ENCODE measurements at places on chromosomes 11 and 22.
A peak's percentile ranks its signal among the peaks of the same experiment; 100 is the strongest.

DNA sequence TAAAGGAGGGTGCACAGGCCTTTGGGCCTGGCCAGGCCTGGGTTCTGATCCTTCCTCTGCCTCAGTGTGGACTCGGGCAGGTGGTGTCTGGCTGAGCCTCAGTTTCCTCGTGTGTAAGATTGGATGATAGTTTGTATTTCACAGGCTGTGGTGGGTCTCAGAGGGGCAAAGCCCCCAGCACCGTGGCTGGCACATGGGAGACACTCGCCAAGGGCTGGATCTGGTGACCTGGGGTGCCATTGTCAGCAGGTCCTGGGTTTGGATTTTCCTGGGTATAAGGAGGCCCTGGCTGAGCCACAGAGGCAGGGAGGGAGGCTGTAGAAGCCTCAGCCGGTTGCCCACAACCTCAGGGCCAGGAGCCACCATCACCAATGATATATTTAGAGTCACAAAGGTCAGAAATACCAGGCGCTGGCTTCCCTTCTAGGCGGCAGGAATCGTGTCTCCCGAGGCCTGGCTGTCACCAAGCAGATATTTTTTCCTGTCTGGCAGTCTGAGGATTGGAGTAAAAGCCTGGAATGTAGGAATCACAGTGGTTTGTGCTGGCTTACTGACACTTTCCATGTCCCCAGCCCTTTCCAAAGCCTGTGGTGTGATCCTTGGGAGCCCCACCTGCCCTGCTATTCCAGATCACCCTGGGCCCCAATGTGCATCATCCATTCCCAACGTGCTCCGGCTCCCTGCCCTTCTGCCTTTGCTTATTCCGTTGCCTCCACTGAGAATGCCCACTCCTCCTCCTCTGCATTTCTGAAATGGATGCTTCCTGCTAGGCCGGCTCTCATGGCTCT, 15.6 kb downstream of the KCNC1 start:
- no peak for DNase-seq

DNA sequence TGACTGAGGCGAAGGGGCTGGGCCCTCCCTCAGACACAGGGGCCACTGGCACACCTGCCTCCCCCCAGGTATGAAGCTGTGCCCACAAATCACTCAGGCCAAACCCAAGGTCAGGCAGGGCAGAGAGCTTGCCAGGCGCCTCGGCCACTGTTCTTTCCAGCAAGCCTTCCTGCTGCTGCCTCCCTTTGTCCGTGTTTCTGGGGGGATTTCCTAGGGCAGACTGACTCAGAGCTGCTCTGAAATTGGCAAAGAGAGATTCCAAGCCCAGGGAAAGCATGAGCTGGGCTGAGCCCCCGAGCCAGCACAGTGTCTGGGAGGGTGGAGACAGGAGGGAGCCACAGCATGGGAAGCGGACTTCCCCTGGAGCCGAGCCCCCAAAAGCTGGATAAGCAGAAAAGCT, 33.2 kb downstream of the PPP2R1B start:
- DNase-seq, result no peak

DNA sequence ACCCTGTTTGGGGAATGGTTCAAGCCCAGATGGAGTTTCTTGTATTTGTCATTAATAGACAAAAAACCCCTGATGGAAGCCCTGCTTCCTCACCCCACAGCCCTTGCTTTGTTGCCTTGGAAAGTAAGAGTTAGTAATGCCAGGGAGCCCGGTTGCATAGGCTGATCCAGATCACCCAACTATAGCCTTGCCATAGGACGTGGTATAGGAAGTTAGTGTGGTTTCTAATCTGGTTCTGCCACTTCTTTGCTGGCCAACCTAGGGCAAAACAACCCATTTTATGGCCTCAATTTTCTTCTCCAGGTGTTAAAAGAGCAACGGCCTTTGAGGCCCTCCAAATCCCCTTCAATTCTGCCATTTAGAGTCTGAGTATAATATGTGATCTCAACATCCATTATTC, 97.9 kb downstream of the STIM1 start:
- no peak for DNase-seq

DNA sequence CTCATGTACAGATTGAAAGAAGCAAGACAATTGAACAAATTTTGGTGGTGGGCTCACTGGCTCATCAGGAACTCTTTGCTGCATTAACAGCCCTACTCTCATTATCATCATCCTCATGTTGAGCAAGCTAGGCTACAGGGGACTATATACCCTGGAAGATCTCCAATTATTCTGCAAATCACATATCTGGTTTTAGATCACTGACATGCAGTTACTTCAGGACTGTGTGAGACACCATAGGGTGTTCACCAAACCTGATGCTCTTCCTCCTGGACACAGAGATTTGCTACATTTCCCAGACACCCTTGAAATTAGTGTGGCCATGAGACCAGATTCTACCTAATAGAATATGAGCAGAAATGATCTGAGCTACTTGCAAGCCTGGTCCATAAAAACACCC, 23.0 kb upstream of the ME3 start:
- no peak for DNase-seq

DNA sequence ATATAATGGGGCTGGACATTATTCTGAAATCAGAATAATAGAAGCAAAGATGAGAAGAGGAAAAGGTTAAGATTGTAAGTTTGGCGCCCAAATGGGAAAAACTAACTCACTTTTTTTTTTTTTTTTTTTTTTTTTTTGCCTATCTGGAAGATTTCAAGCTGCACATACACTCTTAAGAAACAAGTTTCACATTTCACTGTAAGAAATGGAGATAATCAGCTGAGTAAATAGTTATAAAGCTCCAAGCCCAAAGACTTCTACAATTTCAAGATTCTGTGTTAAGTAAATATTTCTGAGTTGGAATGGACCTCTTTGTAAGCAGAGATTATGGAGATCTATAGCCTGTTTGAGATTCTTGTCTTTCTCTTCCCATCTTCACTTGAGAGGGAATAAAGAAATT, 140.0 kb downstream of the SLC17A6 start:
- DNase-seq, result no peak

DNA sequence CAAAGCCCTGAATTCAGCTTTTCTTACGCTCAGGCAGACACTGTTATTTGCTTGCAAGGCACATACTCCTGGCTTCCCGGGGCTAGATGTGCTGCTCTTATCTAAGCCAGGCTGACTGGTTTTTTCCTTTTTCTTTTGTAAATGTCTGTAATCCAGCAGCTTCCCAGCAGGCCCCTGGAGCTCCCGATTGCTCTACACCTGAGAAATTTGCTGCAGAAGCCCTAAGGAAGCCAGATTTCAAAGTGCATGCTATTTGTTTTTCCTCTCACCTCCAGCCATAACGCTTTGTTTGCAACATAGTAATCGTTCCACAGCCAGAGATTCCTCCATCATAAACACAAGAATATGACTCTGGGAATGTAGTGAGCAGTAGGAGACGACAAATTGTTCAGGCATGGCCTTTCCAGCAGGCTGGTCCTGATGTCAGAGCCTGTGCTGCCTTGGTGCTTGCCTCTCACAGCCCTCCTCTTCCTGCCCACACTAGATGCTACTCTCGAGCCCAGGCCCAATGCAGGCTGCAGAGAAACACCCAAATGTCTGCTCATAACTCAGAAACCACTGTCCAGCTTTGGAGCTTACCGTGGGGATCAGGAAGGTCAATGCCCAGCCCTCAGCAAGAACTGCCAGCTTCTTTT, 54.7 kb upstream of the SLC6A5 start:
- no peak for DNase-seq

DNA sequence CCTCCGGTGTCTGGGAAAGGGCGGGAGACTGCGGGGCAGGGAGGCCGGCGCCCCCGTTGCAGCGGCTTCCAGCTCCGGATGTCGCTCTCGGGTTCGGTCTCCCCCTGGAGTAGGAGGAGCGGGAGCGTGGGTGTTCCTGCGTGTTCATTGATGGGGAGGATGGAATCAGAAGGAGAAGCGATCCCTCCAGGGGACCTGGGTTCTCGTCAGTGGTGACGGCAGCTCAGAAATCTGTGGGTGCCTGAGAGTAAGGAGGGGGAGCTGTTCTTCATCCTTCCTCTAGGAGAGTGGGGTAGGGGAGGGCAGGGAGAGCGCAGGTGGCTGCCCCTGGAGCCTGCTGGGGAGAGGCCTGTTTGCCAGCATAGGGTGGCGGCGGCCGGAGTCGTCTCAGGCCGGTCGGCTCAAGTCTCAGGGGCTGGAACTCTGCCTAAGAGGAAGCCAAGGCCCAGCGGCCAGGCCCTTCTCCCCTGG, 1.1 kb downstream of the UBASH3B start:
- DNase-seq, result peak; percentile 23

- DNase-seq, result no peak
These were observed 68.5 kb downstream of the SHANK2 start for GRCh38 chr11:71183878-71184277.

- no peak for DNase-seq
These were observed 29.8 kb downstream of the JAM3 start for GRCh38 chr11:134098566-134099184.

DNA sequence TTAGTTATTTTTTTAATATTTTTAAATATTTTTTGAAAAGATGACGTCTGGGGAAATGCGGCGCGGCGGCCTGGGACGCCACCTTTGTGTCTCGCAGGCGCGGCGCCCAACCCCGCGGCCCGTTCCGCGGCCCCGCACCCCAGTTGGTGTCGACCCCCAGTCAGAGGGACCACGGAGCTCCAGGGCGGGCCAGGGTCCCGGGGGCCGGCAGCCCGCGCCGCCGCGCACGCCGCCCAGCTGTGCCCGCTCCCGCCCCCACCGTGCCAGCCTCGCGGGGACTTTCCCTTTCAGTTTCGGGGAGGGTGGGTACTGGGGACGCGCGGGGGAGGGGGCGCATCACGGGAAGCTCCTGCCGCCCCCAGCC, 1.6 kb downstream of the CCND1 start:
- peak; percentile 9 for DNase-seq

GRCh38 chr22:29214232-29214631, 8.5 kb downstream of the EMID1 start:
- DNase-seq, result no peak

DNA sequence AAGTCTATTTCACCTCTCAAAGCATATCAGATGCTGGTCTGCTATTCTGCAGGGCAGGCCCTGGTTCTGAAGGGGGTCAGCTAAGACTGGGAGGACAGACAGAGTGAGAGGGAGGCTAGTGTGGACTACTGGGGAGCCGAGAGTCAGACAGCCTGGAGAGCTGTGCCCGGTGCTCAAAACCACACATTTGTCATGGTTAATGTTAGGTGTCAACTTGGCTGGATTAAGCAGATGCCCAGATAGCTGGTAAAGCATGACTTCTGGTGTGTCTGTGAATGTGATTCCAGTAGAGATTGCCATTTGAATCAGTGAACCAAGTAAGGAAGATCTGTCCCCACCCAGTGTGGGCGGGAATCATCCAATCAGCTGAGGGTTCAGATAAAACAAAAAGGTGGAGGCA, 102.6 kb downstream of the SNX19 start:
- DNase-seq, result no peak

DNA sequence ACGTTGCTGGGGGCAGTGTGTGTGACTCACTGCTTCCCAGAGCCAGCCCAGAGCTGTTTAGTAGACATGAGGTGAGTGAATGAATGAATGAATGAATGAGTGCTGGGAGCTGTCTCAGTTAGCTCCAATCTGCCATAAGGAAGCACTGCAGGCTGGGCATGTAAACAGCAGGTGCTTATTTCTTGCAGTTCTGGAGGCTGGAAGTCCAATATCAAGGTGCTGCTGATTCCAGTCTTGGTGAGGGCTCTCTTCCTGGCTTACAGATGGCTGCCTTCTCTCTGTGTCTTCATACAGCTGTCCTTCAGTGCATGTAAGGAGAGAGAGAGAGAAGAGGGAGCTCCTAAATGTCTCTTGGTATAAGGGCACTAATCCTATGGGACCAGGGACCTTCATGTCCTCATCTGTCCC, 4.1 kb downstream of the C11orf21 start:
- DNase-seq, result no peak

DNA sequence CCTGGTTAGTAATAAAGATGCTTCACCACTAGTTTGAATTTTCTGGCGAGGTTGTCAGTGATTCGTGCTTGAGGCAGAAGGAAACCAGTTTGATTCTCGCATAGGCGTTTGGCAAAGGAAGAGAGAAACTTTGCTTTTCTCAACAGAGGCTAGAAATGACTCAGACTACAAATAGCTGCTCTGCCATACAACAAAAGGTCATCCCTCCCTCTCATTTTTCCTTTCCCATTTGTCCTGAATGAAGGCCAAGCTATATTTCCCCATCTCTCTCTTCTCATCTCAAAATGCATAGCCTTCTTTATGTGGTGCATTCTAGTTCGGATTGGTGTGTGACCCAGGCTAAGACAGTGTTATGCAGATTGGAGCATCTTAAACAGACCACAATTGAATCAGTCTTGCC, 741.4 kb downstream of the NTM start:
- no peak for DNase-seq

DNA sequence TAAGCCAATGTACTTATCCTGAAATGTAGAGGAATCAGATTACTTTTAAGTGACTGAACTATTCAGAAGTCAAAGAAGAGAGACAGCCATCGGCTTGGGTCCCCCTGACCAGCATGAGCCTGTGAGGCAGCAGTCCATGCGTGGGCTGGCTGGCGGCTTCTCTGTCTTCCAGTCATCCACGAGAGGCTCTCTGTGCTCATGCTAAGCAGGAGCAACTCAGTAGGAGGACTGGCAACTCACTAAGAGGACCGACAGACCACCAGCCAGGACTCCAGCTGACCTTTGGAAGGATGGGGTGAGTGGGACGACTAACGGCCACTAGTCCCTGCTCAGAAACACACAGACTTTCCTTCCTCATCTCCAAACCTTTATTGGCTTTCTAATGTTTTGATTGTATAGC, 43.6 kb downstream of the ARFGAP3 start:
- no peak for DNase-seq

GRCh38 chr11:67022341-67022933, 497 bp upstream of the SYT12 start:
- DNase-seq, result no peak

GRCh38 chr11:70176940-70177689, 26.0 kb upstream of the FADD start:
- DNase-seq, result peak; percentile 40

GRCh38 chr11:67276781-67277230, 10.5 kb downstream of the GRK2 start:
- no peak for DNase-seq

- no peak for DNase-seq
These were observed 20.5 kb upstream of the GSTP1 start for GRCh38 chr11:67562963-67563704.

GRCh38 chr11:6414874-6415328, 4.0 kb downstream of the APBB1 start:
- DNase-seq, result no peak

GRCh38 chr22:26763633-26764361, 106.4 kb downstream of the MIAT start:
- DNase-seq, result no peak

- DNase-seq, result peak; percentile 66
These were observed 18.0 kb downstream of the CREB3L1 start for GRCh38 chr11:46295312-46296058.

GRCh38 chr22:37794376-37794775, 13.4 kb upstream of the GCAT start:
- no peak for DNase-seq

GRCh38 chr11:120316880-120317688, 8.0 kb upstream of the TLCD5 start:
- no peak for DNase-seq

- DNase-seq, result no peak
These were observed 32.9 kb downstream of the OR52E1 start for GRCh38 chr11:5102246-5102645.

DNA sequence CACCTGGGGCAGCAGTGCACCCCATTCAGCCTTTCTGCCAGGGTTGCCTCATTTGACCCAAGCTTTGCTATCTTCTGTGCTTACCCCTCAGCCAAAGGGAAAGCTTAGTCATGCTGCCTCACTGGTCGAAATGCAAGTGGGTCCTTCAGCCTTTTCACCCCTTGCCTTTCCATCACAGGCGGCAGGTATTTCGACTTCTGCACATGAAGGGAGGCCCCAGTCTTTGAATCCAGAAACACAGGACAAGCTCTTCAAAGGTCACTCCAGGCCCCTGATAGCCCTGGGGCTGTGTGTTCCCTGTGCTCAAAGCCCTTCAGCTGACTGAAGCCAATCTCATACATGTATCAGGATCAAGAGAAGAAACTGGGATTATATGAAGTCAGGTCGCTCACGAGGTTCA, 129.7 kb downstream of the SNX19 start:
- no peak for DNase-seq

All from T follicular helper cell (primary cell).